ENCODE measurements at places on chromosomes 1 and 21. TPM values are rescaled to one million over a fixed set of nuclear protein-coding genes. Genes with fewer than 3 reads are reported as not detected.

Gene PCNX2
- 54.8 TPM for total RNA-seq

Gene MARK1
- total RNA-seq: not detected

DNA sequence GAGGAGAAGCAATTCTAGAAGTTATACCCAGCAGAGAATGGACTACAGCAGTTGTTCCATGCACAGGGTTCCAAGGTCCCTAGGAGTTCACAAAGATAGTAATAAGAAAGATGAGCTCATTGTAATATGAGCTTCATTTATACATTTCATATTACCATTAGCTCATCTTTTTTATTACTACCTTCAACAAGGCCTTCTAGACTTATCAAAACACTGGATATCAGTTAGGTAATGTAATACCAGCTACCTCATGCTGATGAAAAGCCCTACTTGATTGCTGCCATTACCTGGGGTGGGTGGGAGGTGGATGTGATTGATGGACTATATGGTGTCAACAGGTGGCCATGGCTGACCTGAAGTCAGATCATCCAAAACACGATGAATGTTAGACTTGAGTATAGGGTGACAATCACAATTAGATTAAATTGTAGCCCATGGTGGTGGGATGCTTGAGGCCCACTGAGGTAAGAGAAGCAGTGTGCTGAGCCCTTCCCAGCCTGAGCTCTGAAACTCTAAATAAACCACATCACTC, 34.1 kb downstream of the SPATA46 start:
- no peak for DNase-seq
- peaks cover 9% of the 10 kb centered on the region for H3K27me3 ChIP-seq
- no peaks in the 10 kb centered on the region for H3K4me1 ChIP-seq
- H3K27ac ChIP-seq: no peak overlapping the region
- no peak overlapping the region for H3K4me3 ChIP-seq

GRCh38 chr21:28769683-28770082, 223.0 kb downstream of the LTN1 start:
- H3K4me1 ChIP-seq: no peaks in the 10 kb centered on the region
- no peak overlapping the region for H3K4me3 ChIP-seq
- peaks cover 54% of the 10 kb centered on the region for H3K36me3 ChIP-seq
- DNase-seq: no peak

DNA sequence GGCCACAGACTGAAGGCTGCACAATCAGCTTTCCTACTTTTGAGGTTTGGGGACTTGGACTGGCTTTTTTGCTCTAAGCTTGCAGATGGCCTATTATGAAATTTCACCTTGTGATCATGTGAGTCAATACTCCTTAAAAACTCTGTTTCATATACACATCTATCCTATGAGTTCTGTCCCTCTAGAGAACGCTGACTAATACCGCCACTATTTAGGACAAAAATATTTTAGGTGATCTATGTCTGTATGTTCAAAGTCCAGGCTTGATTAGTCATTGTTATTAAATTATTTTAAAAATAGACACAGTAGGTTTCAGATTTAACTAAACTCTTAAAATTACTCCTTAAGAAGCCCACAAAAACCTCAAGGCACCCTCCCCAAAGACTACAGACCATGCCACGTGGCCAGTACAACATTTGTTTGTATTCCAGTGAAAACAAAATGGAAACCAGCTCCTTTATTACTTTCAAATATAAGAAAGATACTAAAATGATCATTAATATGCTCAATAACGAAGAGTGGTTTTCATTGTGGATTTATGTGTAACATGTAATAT, 63.1 kb downstream of the TMPRSS15 start:
- no peaks in the 10 kb centered on the region for H3K4me1 ChIP-seq
- no peaks in the 10 kb centered on the region for H3K27me3 ChIP-seq
- no peak overlapping the region for H3K27ac ChIP-seq
- no peaks in the 10 kb centered on the region for H3K36me3 ChIP-seq

GRCh38 chr1:110774398-110774797, 98.5 kb upstream of the CD53 start:
- DNase-seq: no peak
- no peak overlapping the region for H3K4me3 ChIP-seq
- H3K4me1 ChIP-seq: no peaks in the 10 kb centered on the region

Data from naive thymus-derived CD8-positive, alpha-beta T cell (primary cell).